ENCODE measurements at places on chromosomes 6 and 20. TPM values are rescaled to one million over a fixed set of nuclear protein-coding genes. Genes with fewer than 3 reads are reported as not detected.

MAK gene
- not detected for total RNA-seq

HFE gene
- 24.6 TPM for total RNA-seq

SNHG17 gene
- total RNA-seq, result 3.0 TPM

KCNQ2 gene
- total RNA-seq, result not detected

DAAM2 gene
- 1.4 TPM for total RNA-seq

AIF1 gene
- total RNA-seq, result not detected

GLP1R gene
- total RNA-seq, result not detected

SLC35F1 gene
- not detected for total RNA-seq

CYP39A1 gene
- total RNA-seq, result not detected

SIRPB1 gene
- total RNA-seq, result 2.1 TPM

LIN28B gene
- 0.05 TPM for total RNA-seq

RAET1L gene
- total RNA-seq, result not detected

GINM1 gene
- 92.1 TPM for total RNA-seq

TBX18 gene
- total RNA-seq, result 3.6 TPM

SIGLEC1 gene
- total RNA-seq, result not detected

ADGRF5 gene
- total RNA-seq, result under 0.01 TPM

NHSL1 gene
- total RNA-seq, result 7.4 TPM

HSPA12B gene
- not detected for total RNA-seq

SCRT2 gene
- not detected for total RNA-seq

BHLHE23 gene
- total RNA-seq, result not detected

TGM6 gene
- not detected for total RNA-seq

ISM1 gene
- not detected for total RNA-seq

F13A1 gene
- not detected for total RNA-seq

SLC17A4 gene
- not detected for total RNA-seq

MAP3K7 gene
- 40.7 TPM for total RNA-seq

COX7A2 gene
- 300 TPM for total RNA-seq

PMEPA1 gene
- 20.5 TPM for total RNA-seq

PRR3 gene
- 4.5 TPM for total RNA-seq

HTR1B gene
- total RNA-seq, result 2.7 TPM

FGD2 gene
- total RNA-seq, result not detected

ETV7 gene
- 0.28 TPM for total RNA-seq

LAMA2 gene
- total RNA-seq, result 14.1 TPM

TPX2 gene
- 28.5 TPM for total RNA-seq

COX4I2 gene
- not detected for total RNA-seq

PTGIS gene
- total RNA-seq, result 5.6 TPM

CTCFL gene
- total RNA-seq, result not detected

XKR7 gene
- total RNA-seq, result not detected

ADA gene
- 6.0 TPM for total RNA-seq

Measured in smooth muscle cell of the umbilical artery (primary cell).